ENCODE measurements at places on chromosomes 11 and 22.

DNA sequence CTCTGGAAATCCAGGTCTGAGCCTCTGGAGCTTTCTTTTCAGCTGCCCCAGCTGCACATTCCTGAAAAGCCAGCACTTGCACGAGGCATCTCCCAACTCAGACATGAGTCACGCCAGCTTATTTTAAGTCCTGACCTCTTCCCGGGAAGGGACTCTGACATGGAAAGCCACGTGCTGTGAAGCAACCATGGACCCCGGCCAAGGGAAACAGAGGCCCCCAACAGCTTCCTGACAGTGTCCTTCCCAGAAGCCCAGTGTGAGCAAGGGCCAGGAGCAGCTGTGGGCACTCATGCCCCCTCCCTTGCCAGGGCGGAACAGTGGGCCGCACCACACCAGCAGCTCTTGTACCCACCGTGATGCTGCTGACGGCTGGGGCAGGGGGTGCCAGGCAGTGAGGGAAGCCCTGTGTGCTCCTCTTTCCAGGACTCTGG, 118.8 kb upstream of the CADM1 start:
- DNase-seq = no peak

- no peak for DNase-seq
These were observed 68.5 kb upstream of the SLC35C1 start for GRCh38 chr11:45736424-45736823.

DNA sequence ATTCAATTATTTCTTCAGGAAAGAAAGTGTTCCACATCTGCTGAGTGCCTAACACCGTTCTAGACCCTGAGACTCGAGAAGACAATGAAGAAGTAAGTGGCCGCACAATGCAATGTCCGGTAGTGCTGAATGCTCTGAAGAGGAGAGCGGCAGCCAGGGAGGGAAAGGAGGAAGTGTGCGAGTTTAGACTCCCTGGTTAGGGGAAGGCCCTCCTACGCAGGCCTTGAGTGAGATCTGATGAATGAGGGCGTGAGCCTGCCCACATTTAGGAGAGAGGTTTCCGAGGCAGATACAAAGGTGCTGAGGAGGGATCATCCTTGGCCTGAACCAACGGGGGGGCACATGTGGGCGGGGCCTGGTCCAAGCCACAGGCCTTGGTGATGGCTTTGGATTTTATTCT, 558.6 kb downstream of the NTM start:
- DNase-seq = no peak

DNA sequence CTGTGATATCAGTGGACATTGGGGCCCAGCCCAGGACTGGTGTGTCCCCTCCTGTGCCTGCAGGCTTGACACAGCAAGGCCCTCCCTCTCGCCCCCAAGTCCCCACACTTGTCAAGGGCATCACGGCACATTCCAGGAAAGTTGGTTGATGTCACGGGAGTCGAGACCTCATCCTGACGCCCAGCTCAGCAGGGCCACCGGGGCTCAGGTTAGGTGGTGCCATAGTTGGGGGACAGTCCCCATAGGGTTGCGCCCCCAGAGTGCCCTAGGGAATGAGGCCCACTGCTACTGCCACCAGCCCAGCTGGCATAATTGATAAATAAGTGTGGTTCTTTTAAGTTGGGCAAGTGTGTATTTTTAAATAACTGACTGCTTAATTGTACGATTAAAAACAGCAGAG, 28.3 kb upstream of the GRAMD4 start:
- DNase-seq = no peak

- DNase-seq = no peak
These were observed 45.9 kb downstream of the CHRDL2 start for GRCh38 chr11:74685338-74685737.

- no peak for DNase-seq
These were observed 15.9 kb upstream of the TPCN2 start for GRCh38 chr11:69032833-69033232.

DNA sequence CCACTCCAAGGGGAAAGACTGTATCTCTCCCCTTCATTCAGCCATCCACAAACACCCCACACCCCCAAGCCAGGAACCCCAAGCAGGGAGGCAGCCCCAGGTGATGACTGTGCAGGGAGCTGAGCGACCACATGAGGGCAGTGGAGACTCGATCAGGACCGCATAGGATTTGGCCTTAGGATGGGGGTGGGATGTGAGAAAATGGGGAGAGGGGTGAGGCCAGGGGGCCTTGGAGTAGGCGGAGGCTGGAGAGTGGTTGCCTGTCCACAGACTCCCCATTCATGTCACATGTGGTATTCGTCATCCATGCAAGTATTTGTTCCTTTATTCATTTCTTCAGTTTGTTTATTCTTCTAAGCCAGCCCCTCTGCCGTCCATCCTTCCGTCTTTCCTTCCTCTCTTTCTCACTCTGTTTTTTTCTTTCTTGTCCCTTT, 2.7 kb upstream of the RHOD start:
- peak; percentile 44 for DNase-seq

DNA sequence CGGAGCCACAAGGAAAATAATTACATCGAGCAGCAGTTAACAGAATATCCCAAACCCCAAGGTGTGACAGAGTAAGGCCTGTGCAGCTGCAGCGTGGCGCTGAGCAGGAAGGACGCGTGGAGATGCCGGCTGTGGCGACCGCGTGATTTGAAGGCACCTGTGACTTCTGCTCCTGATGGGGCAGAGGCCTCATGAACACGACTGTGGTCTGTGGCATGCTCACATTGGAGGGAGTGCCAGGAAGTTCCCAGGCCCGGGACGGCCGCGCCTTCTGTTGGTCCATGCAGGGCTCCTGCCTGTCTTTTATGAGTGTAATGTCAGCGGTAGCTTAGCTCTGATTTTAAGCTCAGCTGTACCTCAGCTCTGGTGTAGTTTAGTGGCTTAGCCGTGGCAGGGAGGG, 50.4 kb downstream of the TPCN2 start:
- DNase-seq = no peak

DNA sequence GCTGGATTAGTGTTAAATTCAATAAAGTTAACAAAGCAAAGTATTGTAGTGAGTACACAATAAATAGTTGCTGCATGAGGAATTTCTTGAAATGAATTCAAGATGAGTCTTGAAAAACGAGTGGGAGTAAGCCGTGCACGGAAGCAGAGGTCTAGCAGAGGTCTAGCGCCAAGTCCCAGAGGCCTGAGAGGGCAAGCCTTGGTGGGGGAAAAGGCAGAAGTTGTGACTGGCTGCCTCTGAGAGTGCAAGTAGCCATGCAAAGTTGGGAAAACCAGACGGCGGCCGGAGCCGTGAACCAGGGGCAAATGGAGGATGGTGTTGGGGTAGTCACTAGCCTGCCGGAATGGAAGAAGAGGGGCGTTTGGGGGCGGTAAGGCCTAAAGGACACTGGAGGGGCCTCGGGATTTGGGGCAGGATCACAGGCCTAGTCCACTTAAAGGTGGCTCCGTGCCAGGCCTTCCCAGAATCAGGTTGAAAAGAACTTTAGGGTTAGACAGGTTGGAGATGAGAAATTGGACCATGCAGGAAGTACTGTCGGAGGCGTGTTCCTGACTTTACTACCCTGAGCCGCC, 379 bp upstream of the SLC3A2 start:
- DNase-seq = peak; percentile 51

- no peak for DNase-seq
These were observed 33.2 kb downstream of the ABCC8 start for GRCh38 chr11:17443423-17443822.

GRCh38 chr11:14022821-14023220, 60.3 kb downstream of the SPON1 start:
- no peak for DNase-seq

DNA sequence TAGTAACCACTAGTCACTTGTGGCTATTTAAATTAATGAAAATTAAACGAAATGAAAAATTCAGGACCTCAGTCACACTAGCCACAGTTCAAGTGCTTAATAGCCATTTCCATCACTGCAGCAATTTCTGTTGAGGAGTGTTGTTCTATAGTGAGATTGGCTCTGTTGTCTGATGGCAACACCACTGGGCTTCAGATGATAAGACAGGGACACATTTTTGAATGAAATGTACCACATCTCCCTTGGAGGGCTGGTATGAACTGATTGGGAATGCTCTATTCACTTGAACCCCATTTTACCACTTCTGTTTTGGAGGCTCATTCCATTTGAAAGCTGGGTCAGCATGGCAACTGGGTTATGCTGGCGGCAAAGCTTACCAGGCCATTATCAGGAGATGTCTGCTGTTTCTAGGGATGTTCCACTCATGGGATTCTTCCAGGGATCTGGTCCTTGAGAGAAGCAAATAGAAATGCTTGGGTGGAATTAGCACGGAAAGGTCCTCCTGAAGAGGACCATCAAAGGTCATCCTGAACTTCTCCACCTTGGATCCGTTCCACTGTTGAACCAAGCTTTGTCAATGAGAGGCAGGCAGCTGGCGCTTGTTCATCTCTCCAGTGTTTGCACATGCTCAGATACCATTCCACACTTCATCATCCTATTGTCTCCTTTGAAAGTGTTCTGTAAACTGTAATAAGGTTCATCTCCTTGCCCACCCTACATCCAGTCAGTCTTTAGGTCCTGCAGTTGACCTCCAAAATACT, 7.6 kb downstream of the AMOTL1 start:
- DNase-seq = no peak

GRCh38 chr22:47249370-47249928, 487.0 kb downstream of the TBC1D22A start:
- DNase-seq = no peak

GRCh38 chr22:22849640-22850610, 37.7 kb upstream of the IGLL5 start:
- DNase-seq = no peak

- no peak for DNase-seq
These were observed 43.5 kb downstream of the DRG1 start for GRCh38 chr22:31442768-31443489.

DNA sequence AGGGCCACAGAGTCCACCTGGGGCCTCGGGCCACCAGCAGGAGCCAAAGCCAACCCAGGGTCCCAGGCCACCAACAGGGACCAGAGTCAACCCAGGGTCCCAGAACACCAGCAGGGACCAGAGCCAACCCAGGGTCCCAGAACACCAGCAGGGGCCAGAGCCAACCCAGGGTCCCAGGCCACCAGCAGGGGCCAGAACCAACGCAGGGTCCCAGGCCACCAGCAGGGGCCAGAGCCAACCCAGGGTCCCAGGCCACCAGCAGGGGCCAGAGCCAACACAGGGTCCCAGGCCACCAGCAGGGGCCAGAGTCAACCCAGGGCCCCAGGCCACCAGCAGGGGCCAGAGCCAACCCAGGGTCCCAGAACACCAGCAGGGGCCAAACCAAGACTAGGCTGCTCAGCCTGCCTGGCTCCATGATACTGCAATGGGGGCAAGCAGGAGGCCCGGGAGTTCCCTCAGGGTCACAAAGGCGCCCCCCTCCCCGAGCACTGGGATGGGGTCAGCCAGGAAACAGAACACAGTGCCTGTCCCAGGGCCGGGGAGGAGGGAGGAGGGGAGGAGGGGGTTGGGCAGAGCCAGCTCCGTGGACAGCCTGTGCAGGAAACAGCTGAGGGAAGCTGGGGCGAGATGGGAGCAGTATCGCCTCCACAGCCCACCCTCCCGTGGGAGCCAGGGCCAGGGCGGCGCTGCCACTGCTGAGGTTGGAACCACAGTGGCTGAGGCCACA, 62.0 kb upstream of the PRR5 start:
- no peak for DNase-seq

DNA sequence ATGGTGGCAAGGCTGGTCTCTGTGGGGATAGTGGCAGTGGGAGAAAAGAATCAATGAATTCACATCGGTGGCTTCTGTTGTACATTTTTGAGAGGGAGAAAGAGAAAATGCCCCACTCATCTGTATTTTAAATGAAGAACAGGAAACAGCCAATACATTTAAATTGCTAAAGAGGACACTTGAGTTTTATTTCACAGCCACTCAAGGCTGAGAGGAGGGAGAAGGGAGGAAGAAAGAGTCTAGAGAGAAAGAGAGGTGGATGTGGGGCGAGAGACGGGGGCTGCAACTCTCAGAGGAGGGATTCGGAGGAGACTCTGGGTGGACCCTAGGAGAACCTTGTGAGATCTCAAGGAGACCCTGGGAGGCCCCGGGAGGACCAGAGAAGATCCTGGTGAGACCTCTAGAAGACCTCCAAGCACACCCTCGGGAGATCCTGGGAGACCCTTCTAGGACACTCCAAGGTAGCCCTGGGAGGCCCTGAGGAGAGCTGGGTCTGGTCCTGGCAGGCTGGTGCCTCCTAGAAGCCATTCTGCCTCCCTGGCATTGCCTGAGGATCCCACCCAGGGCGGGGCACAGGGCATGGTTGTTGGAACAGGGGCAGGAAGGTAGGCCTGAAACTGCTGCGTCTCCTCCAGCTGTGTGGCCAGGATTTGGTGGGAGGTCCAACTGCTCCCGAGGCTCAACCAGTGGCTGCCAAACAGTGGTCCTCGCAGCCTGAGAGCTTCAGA, 91.0 kb upstream of the SHISAL1 start:
- no peak for DNase-seq

- no peak for DNase-seq
These were observed 12.3 kb upstream of the TXN2 start for GRCh38 chr22:36493690-36494110.

GRCh38 chr11:120869516-120870011, 154.3 kb upstream of the TBCEL start:
- DNase-seq = no peak

GRCh38 chr11:6565988-6566703, 37.3 kb downstream of the RRP8 start:
- DNase-seq = no peak

Data from activated T-cell treated with anti-CD3 and anti-CD28 coated beads for 48 hours (primary cell).